ENCODE measurements at places on chromosomes 4 and X.

DNA sequence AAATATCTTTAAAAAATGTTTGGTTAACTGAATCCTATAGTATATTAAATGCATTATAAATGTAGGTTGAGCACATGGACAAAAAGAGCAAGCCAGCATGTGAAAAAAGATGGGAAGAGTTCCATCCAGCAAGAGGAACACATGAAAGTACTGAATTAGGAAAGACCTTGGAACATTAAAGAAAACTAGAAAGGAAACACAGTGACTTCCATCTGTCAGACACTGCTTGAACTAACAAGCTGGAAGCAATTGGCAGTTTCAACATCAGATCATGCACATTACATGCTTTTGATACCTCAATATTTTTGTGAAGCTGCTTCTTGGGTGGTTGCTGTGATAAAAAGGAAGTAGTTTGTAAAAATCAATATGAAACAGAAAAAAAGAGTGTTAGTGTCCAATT lies 626.8 kb upstream of the GNPDA2 start:
- H3K27me3 ChIP-seq = no peaks in the 10 kb centered on the region
- DNase-seq = no peak
- H3K4me1 ChIP-seq = no peaks in the 10 kb centered on the region
- no peak overlapping the region for H3K27ac ChIP-seq
- no peak overlapping the region for H3K4me3 ChIP-seq

DNA sequence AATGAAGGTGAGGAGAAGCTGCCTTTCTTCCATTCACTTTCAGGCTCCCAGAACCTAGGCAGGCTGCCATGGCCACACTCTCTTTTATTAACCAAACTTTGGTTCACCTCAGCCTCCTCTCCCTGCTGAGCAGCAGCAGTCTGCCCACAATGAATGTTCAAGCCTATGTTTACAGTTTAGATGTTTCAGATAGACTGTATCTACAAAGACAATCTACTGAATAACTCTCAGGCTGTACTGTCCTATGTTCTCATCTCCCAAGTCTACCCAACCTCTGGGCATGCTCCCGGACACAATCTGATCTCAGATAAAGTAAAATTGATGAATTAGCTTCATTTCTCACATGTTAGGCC lies 59.2 kb upstream of the TMEM164 start:
- no peak overlapping the region for H3K4me3 ChIP-seq
- DNase-seq = no peak
- no peaks in the 10 kb centered on the region for H3K27me3 ChIP-seq
- H3K4me1 ChIP-seq = no peaks in the 10 kb centered on the region
- H3K36me3 ChIP-seq = no peaks in the 10 kb centered on the region

DNA sequence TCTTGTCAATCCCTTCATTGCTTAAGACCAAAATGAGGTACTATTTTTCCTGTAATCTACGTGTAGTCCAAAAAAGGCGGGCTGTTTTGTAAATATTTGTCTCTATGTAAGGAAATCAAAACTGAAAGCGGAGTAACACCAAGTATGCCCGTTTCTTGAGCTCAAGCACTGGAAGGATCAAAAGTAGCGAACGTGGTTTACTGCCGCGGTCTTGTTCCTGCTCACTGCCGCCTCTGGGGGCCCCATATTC lies 71.5 kb downstream of the AFF1 start:
- H3K4me3 ChIP-seq = peak overlapping the region; percentile 94
- peaks cover 21% of the 10 kb centered on the region for H3K36me3 ChIP-seq
- peak overlapping the region; percentile 97 for H3K27ac ChIP-seq
- DNase-seq = no peak

- H3K27me3 ChIP-seq = no peaks in the 10 kb centered on the region
- no peak overlapping the region for H3K4me3 ChIP-seq
- H3K36me3 ChIP-seq = peaks cover 22% of the 10 kb centered on the region
- DNase-seq = no peak
- peaks cover 32% of the 10 kb centered on the region for H3K4me1 ChIP-seq
These were observed 4.4 kb upstream of the FBXW7 start for GRCh38 chr4:152540293-152540674.

- H3K4me1 ChIP-seq = peaks cover 2% of the 10 kb centered on the region
- DNase-seq = no peak
- H3K27me3 ChIP-seq = no peaks in the 10 kb centered on the region
- H3K4me3 ChIP-seq = no peak overlapping the region
- no peak overlapping the region for H3K27ac ChIP-seq
These were observed 381.3 kb upstream of the FGF16 start for GRCh38 chrX:77065896-77066295.

DNA sequence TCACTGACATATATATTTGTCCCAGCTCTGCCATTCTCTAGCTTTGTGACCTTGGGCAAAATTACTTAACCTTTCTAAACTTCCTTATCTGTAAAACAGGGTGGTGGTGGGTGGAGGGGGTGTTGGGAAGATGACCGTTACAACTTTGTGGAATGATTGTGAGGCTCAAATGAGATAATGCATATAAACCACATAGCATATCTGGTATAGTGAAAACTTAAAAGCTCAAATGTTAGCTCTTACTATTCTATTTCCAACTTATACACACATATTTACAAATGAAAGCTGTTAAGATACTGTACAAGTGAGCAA lies 52.9 kb upstream of the HPRT1 start:
- H3K27me3 ChIP-seq = no peaks in the 10 kb centered on the region
- peaks cover 7% of the 10 kb centered on the region for H3K4me1 ChIP-seq
- peaks cover 7% of the 10 kb centered on the region for H3K36me3 ChIP-seq
- no peak overlapping the region for H3K4me3 ChIP-seq

DNA sequence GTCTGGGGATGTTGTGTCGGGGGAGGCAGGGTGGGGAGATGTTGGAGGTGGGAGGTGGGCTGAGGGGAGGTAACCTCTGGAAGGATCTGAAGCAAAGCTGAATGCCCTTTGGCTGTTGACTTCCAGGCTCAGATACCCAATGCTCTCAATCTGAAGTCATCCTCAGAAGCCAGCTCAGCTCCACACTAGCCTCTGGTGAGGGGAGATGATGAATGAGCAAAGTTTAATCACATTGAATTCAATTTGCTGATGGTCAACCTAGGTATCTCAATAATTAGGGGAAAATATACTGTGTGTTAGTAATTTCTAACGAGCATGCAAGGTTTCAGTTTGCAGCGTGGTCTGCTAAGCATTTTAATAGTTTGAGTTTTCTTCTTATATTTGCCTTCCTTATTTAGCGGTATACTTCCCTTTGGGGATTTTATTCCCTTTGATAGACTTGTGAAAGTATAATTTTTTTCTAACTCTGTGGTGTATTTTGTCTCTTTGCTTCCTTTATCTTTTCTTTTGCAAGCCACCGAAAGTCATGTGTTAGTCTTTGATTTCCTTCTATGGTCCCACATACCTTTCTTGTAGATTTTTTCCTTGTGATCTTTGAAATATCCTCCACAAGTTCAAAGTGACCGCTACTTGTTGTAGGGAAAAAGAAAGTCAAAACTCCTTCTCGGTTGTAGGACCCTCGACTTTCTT lies 146.3 kb upstream of the LEF1 start:
- no peak overlapping the region for H3K27ac ChIP-seq
- peaks cover 2% of the 10 kb centered on the region for H3K36me3 ChIP-seq
- H3K4me1 ChIP-seq = no peaks in the 10 kb centered on the region
- H3K27me3 ChIP-seq = peaks cover 40% of the 10 kb centered on the region
- no peak overlapping the region for H3K4me3 ChIP-seq

- no peaks in the 10 kb centered on the region for H3K4me1 ChIP-seq
- no peaks in the 10 kb centered on the region for H3K27me3 ChIP-seq
- H3K4me3 ChIP-seq = no peak overlapping the region
- no peaks in the 10 kb centered on the region for H3K36me3 ChIP-seq
- no peak overlapping the region for H3K27ac ChIP-seq
- no peak for DNase-seq
These were observed 550.2 kb downstream of the GBA3 start for GRCh38 chr4:23242962-23243361.

DNA sequence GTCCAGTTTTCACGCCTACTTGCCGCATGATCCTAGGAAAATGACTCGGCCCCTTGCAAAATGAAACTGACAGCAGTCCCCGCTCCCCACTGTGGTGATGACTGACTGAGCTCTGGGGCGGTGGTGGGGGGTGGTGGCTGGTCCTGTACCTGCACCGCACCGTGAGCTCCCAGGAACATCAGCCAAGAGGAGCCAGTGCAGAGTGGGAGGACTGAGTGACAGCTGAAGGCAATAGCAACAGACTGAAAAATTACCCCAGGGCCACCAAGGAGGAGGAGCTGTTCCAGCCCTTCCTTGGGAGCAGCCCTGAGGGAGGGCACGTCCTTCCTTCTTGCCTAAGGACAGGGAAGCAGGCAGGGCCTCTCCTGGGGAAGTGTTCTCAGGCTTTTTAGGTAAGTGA lies 2.4 kb upstream of the C4orf50 start:
- H3K27me3 ChIP-seq = no peaks in the 10 kb centered on the region
- peaks cover 2% of the 10 kb centered on the region for H3K4me1 ChIP-seq
- DNase-seq = no peak
- H3K27ac ChIP-seq = no peak overlapping the region
- H3K4me3 ChIP-seq = no peak overlapping the region

GRCh38 chrX:129359269-129359668 lies 164.0 kb downstream of the SMARCA1 start:
- no peak overlapping the region for H3K4me3 ChIP-seq
- DNase-seq = no peak
- no peaks in the 10 kb centered on the region for H3K36me3 ChIP-seq
- H3K4me1 ChIP-seq = no peaks in the 10 kb centered on the region
- no peak overlapping the region for H3K27ac ChIP-seq
- H3K27me3 ChIP-seq = no peaks in the 10 kb centered on the region

DNA sequence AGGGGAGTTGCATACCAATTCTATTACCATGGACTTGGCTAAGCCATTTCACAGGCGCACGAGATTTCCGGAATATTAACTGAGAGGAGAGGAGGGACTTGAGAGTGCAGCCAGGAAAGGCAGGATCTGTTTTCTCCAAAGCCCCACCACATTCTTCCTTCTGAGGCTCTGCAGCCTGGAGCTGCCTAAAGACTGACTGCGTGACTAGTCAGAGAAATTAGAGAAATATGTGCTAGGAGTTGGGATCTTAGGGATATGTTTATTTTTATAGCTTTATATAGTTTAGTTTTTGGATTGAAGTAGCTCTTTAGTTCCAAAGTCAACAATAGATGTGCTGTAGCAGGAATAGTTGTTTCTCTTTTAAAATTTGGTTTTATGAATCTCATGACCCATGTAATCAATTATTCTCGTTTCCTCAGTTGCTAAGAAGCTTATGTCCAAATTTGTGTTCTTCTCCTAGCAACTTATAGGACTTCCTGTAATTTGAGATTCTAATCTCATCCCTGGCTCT lies 300.1 kb upstream of the DDX53 start:
- no peaks in the 10 kb centered on the region for H3K36me3 ChIP-seq
- no peak overlapping the region for H3K27ac ChIP-seq
- no peaks in the 10 kb centered on the region for H3K27me3 ChIP-seq
- H3K4me1 ChIP-seq = no peaks in the 10 kb centered on the region
- no peak for DNase-seq

DNA sequence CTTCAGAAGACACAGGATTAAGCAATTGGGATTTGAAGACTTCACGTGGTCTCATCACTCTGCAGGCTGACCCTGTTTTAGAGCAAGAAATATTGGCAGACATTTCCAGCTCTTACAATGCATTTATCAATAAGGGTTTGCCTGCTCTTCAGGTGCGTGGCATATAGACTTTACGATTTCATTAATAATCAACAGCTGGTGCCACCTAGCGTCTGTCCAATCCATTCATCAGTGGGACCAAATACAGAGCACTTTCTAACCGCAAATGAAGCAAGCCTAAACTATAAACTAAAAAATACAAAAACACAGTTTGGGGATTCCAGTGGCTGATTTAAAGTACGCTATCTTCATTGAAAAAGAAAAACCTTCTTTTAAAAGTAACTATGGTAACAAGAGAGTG lies 125.4 kb upstream of the DMD start:
- H3K27me3 ChIP-seq = no peaks in the 10 kb centered on the region
- H3K36me3 ChIP-seq = no peaks in the 10 kb centered on the region
- H3K27ac ChIP-seq = no peak overlapping the region
- no peaks in the 10 kb centered on the region for H3K4me1 ChIP-seq
- no peak for DNase-seq

DNA sequence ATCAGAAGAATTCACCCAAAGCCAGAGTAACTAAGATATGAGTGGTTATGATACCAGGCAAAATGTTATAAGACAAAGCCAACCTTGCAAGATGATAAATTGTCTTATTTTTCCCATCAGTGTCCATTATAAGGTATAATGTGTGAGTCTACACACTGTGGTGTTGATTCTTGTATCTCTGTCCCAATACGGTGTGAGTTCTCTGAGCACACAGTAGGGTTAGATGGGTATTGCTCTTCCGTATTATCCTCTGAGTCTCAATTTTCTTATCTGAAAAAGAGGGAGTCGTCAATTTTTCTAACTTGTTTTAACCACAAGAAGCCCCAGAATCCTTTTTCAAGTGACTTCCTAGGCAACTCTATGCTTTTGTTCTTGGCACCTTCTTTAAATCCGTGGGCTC lies 69.9 kb downstream of the HMGB2 start:
- H3K36me3 ChIP-seq = peaks cover 6% of the 10 kb centered on the region
- H3K27me3 ChIP-seq = no peaks in the 10 kb centered on the region
- DNase-seq = no peak
- H3K4me1 ChIP-seq = peaks cover 35% of the 10 kb centered on the region
- H3K27ac ChIP-seq = peak overlapping the region; percentile 9

DNA sequence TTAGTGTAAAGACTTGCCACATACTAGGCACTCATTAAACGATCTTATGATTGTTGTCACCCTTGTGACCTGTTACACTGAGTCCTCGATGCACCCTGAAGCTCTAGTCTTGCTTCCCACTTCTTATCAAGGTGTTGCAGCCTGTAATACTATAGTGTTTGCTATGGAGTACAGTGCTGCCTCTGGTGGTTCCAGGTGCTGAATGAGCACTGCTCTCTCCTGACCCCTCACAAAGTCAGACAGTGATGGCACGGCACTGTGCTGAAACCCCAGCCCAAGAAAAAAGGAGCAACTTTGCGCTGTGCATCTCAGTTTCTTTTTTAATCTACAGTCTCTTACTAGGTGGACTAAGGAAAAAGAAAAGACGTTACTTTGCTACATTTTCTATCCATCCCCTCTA lies 106.3 kb downstream of the GC start:
- no peak overlapping the region for H3K4me3 ChIP-seq
- no peaks in the 10 kb centered on the region for H3K36me3 ChIP-seq
- DNase-seq = no peak
- no peaks in the 10 kb centered on the region for H3K27me3 ChIP-seq
- H3K4me1 ChIP-seq = no peaks in the 10 kb centered on the region
- H3K27ac ChIP-seq = no peak overlapping the region

- H3K4me3 ChIP-seq = no peak overlapping the region
- H3K4me1 ChIP-seq = no peaks in the 10 kb centered on the region
- H3K27me3 ChIP-seq = peaks cover 32% of the 10 kb centered on the region
- peaks cover 3% of the 10 kb centered on the region for H3K36me3 ChIP-seq
- no peak overlapping the region for H3K27ac ChIP-seq
- DNase-seq = no peak
These were observed 156.3 kb upstream of the TAPT1 start for GRCh38 chr4:16382571-16382970.

DNA sequence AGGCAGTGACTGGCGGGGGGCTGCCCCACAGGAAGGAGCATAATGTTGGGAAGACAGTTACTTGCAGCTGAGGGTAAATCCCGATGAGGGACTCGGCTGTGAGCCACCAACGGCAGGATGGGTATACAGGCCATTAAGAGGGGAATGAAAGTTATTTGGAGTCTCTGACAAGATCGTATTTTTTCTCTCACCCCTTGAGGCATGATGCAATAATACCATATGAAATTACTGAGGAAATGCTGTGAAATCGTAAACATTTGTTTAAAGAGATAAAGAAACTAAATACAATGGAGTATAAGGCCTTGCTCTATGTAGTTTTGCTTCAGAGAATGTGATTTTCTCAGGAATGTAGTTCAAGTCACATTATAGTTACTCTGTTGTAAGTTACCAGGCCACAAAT lies 12.7 kb downstream of the IL1RAPL1 start:
- no peaks in the 10 kb centered on the region for H3K4me1 ChIP-seq
- DNase-seq = no peak
- H3K4me3 ChIP-seq = no peak overlapping the region
- no peaks in the 10 kb centered on the region for H3K27me3 ChIP-seq

Data from effector memory CD8-positive, alpha-beta T cell (primary cell).